Naive thymus-derived CD8-positive, alpha-beta T cell (primary cell): ENCODE measurements at places on chromosomes 7 and 10. TPM values are rescaled to one million over a fixed set of nuclear protein-coding genes. Genes with fewer than 3 reads are reported as not detected.

- no peaks in the 10 kb centered on the region for H3K4me1 ChIP-seq
- DNase-seq = no peak
- H3K4me3 ChIP-seq = no peak overlapping the region
Observed at GRCh38 chr7:113176836-113177235, 58.5 kb upstream of the SMIM30 start.

GRCh38 chr7:11281953-11282352 is 308.3 kb downstream of the PHF14 start:
- no peaks in the 10 kb centered on the region for H3K36me3 ChIP-seq
- H3K4me3 ChIP-seq = no peak overlapping the region
- H3K4me1 ChIP-seq = no peaks in the 10 kb centered on the region

CYP2E1 gene
- 0.02 TPM for polyA plus RNA-seq

LAMTOR4 gene
- polyA plus RNA-seq = 430 TPM

DNA sequence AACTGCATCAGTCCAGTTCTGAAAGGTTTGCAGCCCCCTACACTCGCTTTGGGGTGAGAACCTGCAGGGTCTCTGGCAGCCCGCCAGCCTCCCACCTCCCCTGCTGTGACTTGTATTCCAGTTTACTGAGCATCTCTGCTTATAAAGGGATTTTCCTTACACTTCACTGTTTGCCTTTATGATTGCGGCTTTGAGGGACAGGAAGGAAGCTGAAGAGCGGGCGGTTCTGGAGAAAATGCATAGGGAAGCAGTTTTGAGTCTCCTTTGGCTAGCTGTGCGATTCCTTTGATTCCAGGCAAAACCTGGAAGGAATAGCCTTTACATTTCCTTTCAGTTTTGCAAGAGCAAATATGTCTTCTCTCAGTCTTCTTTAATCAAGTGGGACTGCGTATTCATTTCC is 65.0 kb upstream of the TRIM8 start:
- H3K27me3 ChIP-seq = no peaks in the 10 kb centered on the region
- H3K36me3 ChIP-seq = no peaks in the 10 kb centered on the region
- no peak for DNase-seq
- no peak overlapping the region for H3K27ac ChIP-seq
- H3K4me1 ChIP-seq = peaks cover 8% of the 10 kb centered on the region
- no peak overlapping the region for H3K4me3 ChIP-seq

GRCh38 chr10:127013691-127014473 is 108.7 kb downstream of the DOCK1 start:
- no peak overlapping the region for H3K4me3 ChIP-seq
- no peaks in the 10 kb centered on the region for H3K27me3 ChIP-seq
- H3K4me1 ChIP-seq = no peaks in the 10 kb centered on the region
- DNase-seq = no peak
- H3K36me3 ChIP-seq = no peaks in the 10 kb centered on the region

DNA sequence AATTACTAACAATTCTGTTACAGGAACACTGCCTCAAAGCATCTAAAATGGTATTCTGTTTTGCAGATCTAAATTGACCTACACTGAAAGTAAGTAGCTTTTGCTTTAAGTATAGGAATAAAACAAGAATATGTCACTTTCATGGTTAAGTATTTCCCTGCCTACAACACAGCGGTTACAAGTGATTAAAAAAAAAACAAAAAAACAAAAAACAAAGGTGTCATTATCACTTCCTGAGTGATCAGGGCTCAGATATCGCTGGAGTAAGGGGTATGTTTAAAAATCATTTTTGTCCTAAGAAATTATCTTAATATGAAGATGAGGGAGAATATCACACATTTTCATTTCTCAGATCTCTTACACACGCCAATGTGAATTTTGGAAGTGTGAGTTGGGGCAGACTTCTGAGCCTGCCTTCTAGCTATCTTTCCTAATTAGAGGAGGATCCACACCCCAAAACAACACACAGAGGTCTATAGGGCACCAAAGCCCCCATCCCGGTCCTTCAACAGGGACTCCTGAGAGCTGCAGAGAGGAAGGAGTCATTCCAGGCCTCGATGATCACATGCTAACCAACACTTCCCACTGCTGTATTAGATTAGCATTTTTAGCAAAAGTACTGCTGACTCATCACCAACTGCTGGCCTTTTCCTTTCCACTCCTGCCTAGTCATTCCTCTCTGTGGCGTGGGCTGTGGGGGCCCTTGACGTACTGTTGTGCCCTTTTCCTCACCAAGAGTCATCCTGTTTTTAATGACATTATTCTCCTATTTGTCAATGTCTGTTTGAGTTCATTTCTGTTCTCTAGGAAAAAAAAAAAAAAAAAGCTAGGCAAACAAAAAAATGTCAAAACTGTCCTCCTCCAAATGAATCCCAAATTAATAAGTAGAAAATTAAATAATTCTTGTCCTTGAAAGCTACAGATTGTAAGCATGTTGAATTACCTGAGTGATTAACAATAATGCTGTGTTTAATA is 31.2 kb downstream of the PRTFDC1 start:
- DNase-seq = no peak
- no peaks in the 10 kb centered on the region for H3K27me3 ChIP-seq
- H3K36me3 ChIP-seq = peaks cover 23% of the 10 kb centered on the region
- H3K4me3 ChIP-seq = no peak overlapping the region
